ENCODE measurements at places on chromosomes 13 and 19.

DNA sequence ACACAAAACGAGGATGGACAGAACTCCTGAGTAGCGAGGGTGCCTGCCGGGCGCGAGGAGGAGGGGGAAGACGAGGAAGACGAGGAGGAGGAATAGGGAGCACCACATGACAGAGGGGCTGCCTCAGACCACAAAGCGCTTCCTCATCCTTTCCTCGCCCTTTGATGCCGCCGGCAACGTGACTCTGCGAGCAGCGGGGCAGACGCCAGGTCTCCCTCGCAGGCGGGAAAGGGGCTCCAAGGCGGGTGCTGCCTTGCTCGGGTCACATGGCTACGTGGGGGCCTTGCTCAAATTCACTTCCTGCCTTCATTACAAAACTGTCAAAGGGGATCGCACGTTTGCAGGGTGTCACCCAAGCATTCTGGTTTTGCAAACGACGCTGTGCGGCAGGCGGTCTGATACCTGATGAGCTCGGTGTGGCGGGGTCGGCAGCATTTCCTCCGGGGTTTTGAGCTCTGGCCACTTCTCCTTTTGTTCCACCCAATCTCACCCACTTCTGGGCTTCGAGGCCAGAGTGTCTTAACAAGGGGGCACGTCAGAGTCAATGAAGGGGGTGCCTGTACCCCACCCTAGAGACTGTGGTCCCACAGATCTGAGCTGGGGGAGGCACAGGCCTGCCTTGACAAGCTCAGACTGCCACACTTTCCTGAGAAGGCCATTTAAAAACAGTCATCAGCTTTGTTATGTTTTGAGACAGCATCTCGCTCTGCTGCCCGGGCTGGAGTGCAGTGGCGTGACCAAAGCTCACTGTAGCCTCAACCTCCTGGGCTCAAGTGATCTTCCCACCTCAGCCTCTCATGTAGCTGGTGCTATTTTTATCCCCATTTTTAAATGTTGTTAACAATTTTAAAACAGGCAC lies 14.9 kb downstream of the MAP2K2 start:
- DNase-seq: no peak

DNA sequence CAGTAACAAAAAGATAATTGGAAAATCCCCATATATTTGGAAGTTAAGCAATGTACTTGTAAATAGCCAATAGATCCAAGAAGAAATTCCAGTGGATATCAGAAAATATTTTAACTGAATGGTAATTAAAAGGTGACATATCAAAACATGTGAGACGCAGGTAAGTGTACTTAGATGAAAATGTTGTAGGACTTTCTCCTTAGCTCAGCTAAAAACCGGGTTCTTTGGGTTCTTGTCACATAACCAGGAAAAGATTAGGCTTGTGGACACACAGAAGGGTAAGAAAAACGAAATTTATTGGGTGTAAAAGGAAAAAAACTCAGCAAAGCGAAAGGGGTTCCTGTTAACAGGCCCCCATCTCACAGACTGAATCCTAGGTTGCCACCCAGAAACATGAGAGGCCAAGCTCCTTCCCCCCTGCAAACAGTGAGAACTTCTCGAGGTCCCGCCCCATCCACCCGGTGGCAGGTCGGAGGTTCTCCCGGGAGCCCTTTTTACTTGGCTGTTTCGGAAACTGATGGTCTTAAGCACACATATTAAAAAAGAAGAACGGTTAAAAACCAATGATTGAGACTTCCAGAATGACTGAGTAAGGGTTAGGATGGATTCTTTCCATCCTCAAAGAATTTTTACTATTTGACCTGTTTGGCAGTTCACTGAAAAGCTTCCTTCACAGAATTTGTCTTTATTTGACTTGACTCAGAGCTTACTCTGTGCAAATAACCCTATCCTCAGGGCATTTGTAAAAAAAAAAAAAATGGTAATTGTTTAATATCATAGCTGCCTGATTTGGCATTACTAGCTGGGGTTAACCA lies 3.1 kb upstream of the CCDC70 start:
- no peak for DNase-seq

GRCh38 chr13:33033051-33033812 lies 17.0 kb downstream of the KL start:
- DNase-seq: no peak

GRCh38 chr13:32804673-32805230 lies 211.5 kb upstream of the KL start:
- no peak for DNase-seq

DNA sequence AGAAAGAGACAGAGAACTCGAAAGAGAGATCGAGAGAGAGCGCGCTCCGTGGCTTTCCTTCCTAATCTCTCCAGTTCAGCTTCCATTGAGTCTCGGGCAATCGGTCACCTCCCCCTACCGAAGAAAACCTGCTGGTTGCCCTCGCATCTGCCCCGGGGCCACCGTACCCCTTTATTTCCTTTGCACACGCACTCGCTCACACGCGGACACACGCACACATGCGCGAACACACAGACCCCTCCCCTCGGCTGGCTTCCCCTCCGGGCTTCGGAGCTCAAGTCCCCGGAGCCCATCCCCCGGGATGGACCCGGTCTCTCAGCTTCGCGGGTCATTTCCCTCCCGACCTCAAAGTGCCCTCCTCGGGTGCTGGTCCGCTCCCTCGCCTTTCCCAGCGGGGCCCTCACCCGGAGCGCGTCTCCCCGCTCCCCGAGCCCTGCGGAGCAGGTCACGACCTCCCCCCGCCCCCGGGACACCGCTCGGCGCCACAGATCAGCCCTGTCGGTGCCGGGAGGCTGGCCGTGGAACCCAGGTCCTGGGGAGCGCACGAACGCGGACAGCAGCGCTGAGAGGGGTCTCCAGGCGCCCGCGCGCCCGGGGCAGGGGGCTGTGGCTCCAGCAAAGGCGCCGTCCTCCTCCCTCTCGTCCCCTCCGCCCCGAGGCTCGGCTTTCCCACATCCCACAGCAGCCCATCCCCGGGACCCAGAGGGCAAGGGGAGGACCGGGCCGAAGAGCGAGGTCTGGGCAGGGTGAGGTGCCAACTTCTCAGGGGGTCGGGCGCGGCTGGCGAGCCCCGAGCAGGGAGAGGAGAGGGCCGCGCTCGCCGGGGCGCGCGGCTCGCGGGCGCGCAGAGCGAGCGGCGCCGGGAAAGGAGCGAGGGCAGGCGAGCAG lies 1.8 kb downstream of the DACH1 start:
- DNase-seq: peak; percentile 63

DNA sequence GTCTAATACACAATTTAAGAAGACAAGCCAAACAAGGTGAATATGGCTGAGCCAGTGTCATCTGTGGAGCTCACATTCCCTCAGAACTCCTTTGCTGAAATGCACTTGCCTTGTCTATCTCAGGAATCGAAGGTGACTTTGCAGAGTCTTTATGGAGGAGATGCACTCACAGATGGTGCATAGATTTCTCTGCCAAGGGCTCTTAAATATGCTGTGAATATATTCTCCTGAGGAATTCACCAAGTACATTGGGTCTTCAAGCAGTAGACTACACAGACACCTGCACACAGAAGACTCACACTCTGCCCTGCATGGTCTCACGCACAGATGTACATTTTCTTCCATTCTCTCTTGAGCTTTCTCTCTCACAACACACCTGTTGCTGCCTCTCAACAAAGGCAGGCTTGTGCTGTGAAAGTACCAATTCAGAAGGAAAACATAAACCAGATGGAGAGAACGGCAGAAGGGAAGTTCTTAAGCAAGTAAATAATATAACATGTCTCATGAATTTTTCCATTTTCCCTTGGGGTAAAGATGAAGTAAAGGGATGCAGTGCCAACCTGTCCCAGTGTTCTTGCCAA lies 174.7 kb downstream of the DLEU7 start:
- no peak for DNase-seq

GRCh38 chr13:106296723-106297122 lies 238.7 kb downstream of the EFNB2 start:
- DNase-seq: no peak

DNA sequence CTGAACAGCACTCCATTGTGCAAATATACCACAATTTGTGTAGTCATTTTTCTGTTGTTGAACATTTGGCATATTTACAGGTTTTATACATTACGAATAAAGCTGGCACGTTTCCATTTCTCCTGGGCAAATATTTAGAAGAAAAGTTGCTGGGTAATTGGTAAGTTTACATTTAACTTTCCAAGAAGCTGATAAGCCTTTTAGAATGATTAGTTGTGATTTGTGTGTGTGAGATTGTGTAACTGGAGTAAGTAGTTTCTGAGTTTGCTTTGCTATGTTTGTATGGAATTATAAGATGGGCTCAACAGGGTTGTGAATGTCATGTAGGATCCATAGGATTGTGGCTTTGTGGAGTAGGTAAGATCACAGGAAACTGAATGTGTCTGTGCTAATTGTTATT lies 1.6 kb upstream of the ZNF529 start:
- DNase-seq: no peak

- DNase-seq: no peak
These were observed 20.4 kb upstream of the IFT88 start for GRCh38 chr13:20546556-20546955.

GRCh38 chr13:93732186-93732585 lies 505.6 kb downstream of the GPC6 start:
- no peak for DNase-seq
